Stomach (tissue), 19 donors: ENCODE measurements at places on chromosomes 13 and 19. TPM values are rescaled to one million over a fixed set of nuclear protein-coding genes. Genes with fewer than 3 reads are reported as not detected.

DNA sequence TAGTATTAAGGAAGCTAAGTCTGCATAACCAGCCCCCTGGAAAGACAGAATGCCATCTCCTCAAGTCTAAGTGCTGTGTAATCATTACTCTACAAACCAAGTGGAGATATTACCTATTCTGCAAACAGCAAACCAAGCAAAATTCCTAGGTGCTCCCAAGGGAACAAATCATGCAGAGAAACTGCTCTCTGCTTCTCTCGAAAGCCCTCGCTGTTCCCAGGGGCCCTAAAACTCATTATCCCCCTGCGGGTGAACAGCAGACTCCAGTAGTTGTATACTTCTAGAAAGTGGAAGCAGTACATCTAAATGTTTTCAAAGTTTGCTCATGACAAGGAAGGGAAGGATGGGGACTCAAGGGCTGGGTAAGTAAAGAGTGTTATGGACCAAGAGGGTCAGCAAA is 3.2 kb downstream of the DLEU7 start:
- peaks cover 12% of the 10 kb centered on the region for H3K4me1 ChIP-seq
- DNase-seq, result no peak
- H3K36me3 ChIP-seq, result no peaks in the 10 kb centered on the region
- H3K27me3 ChIP-seq, result peaks cover 8% of the 10 kb centered on the region
- no peak overlapping the region for H3K27ac ChIP-seq
- H3K4me3 ChIP-seq, result no peak overlapping the region

DNA sequence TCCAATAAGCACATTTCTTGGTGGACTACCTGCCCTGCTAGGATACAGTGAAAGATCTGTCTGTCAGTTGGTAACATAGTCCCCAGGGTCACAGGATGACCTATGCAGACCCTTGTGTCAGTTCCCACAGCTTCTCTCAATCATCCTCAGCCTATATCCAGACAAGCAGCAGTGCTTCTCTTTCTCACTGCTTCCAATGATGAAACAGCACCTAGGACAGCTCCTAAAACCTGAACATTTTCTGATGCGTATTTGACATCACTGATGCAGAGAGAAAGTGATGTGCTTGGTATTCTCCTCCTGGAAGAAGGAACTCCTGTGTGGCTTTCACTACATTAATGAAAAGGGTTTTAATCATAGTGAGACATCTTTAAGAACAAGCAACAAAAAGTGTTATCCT is 43.7 kb downstream of the ZNF557 start:
- H3K36me3 ChIP-seq, result peaks cover 32% of the 10 kb centered on the region
- DNase-seq, result no peak
- H3K4me3 ChIP-seq, result no peak overlapping the region

Gene TSHZ3
- 6.4 TPM for total RNA-seq

DNA sequence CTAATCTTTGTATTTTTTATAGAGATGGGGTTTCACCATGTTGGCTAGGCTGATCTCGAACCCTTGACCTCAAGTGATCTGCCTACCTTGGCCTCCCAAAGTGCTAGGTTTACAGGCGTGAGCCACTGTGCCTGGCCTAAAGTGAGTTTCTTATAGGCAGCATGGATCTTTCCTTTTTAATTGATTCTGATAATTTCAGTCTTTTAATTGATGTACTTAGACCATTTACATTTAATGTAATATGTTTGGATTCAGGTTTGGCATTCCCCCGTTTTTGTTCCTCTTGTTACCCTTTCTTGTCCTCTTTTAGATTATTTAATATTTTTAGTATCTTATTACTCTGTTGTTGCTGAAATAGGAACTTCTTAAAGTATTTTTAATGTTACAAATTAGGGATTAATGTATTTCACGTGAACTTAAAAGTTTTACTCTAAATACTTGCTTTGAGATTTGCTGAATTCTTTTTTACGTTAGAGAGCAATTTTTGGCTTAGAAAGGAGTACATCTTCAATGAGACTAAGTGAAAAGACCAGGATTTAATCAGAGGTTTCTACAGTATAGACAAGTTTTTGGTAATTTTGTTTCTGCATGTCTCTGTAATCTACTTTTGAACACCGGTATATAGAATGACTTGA is 50.3 kb downstream of the URI1 start:
- no peak overlapping the region for H3K4me3 ChIP-seq
- no peaks in the 10 kb centered on the region for H3K27me3 ChIP-seq
- H3K27ac ChIP-seq, result no peak overlapping the region
- no peaks in the 10 kb centered on the region for H3K4me1 ChIP-seq
- DNase-seq, result no peak
- H3K36me3 ChIP-seq, result peaks cover 23% of the 10 kb centered on the region

- H3K27me3 ChIP-seq, result no peaks in the 10 kb centered on the region
- H3K27ac ChIP-seq, result no peak overlapping the region
- no peak overlapping the region for H3K4me3 ChIP-seq
- H3K36me3 ChIP-seq, result no peaks in the 10 kb centered on the region
These were observed 3.3 kb upstream of the RDH13 start for GRCh38 chr19:55066107-55066709.
